Ascending aorta (tissue), 2 donors: ENCODE measurements at places on chromosomes 5 and 9. TPM values are rescaled to one million over a fixed set of nuclear protein-coding genes. Genes with fewer than 3 reads are reported as not detected.
A peak's percentile ranks its signal among the peaks of the same experiment; 100 is the strongest.

Gene SLC6A18
- total RNA-seq: not detected

DNA sequence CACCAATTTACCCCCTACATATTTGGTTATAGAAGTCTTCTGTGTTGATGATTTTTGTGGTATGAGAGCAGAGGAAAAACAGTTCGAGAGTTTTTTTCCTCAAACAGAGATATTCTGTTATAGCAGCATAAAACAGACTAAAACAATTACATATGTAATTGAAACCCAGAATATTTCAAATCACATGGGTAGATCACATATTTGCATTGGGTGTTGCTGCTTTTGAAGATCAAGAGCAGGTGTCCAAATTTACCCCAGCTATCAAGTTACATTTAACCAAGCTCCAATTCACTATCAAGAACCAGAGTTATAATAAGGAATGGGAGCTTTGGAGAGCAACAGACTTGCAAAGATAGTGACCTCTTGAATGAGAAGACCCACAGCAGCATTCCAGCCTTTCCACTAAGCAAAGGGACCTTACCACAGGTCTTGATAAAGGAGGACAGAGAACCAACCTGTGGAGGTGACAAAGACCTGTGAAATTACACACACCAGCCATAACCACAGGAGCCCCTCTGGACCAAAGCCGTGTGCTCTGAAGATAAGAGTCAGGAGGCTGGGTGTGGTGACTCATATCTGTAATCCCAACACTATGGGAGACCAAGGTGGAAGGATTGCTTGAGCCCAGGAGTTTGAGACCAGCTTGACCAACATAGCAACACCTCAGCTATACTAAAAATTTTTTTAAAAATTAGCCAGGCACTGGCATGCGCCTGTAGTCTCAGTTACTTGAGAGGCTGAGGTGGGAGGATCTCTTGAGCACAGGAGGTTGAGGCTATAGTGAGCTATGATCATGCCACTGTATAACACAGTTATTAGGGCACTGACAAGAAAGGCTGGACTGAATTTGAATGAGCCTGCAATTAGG is 4.0 kb upstream of the CCL28 start:
- DNase-seq: no peak
- no peak overlapping the region for H3K4me3 ChIP-seq
- no peaks in the 10 kb centered on the region for H3K4me1 ChIP-seq

DNA sequence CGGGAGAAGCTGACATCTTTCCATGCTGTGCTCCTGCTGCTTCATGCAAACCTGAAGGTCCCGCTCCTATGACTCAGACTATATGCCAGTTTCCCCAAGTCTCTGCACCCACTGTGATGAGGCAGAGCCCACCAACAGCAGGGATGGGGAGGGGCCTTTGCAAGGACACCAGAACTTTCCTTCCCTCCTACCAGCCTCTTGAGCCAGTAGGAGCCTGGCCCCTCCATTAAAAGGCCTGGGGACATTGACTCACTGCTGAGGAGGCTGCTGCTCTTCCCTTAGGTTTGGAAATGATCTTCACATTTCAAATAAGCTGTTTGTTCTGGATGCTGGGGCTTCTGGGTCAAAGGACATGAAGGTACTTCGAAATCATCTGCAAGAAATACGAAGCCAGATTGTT is 26.1 kb upstream of the CTSL start:
- no peak overlapping the region for H3K27ac ChIP-seq
- DNase-seq: no peak
- H3K4me1 ChIP-seq: no peaks in the 10 kb centered on the region
- no peaks in the 10 kb centered on the region for H3K36me3 ChIP-seq
- no peaks in the 10 kb centered on the region for H3K27me3 ChIP-seq

DNA sequence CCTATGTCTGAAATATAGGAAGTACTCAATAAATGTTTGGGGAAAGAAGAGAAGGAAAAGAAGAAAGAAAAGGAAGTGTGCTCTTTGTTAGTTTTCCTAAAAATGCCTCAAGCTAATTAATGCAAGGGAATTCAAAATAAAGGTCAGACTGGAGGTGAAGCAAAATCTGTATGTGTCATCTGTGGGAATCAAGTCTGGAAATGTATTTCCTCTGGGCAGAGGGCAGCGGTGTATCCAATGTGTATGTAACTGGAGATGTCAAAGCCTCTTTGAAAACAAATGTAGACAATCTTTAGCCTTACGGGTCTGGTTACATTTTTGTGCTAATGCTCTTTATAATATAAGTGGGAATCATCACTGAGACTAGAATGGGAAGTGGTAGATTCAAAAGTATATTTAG is 471.4 kb downstream of the MAN2A1 start:
- no peak overlapping the region for H3K4me3 ChIP-seq
- no peaks in the 10 kb centered on the region for H3K4me1 ChIP-seq
- no peak for DNase-seq
- H3K27me3 ChIP-seq: no peaks in the 10 kb centered on the region
- no peak overlapping the region for H3K27ac ChIP-seq
- no peaks in the 10 kb centered on the region for H3K36me3 ChIP-seq

DNA sequence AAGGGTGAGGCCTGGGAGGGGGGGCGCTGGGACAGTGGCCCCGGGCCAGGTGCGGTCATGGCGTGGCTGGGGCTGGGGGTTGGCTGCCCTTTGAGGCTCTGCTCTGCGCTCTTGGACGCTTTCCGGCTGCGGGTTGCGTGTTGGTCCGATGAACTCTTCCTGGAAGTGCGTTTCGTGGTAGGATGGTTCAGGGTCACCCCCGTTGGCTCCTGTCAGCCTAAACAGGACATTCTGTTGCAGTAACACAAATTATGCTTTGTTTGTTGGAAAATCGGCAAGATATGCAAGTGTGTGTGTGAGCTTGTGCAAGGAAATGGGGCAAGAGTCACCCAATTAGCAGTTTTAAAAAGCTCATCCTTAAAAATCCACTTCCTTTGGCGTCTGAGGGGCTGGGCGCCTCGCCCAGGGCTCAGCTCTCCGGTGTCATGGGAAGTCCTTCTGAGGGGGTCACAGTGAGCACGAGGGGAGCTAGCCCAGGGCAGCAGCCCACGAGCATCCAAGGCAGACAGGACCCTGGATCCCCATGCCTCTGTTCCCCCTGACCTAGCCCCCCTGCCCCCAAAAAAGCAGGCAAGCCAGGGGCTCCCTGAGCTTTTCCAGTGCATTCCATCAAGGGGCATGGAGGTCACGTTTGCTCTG is 22.2 kb upstream of the RNU6ATAC start:
- H3K4me3 ChIP-seq: no peak overlapping the region
- H3K27ac ChIP-seq: no peak overlapping the region
- no peaks in the 10 kb centered on the region for H3K36me3 ChIP-seq
- H3K27me3 ChIP-seq: no peaks in the 10 kb centered on the region
- DNase-seq: peak; percentile 54

DNA sequence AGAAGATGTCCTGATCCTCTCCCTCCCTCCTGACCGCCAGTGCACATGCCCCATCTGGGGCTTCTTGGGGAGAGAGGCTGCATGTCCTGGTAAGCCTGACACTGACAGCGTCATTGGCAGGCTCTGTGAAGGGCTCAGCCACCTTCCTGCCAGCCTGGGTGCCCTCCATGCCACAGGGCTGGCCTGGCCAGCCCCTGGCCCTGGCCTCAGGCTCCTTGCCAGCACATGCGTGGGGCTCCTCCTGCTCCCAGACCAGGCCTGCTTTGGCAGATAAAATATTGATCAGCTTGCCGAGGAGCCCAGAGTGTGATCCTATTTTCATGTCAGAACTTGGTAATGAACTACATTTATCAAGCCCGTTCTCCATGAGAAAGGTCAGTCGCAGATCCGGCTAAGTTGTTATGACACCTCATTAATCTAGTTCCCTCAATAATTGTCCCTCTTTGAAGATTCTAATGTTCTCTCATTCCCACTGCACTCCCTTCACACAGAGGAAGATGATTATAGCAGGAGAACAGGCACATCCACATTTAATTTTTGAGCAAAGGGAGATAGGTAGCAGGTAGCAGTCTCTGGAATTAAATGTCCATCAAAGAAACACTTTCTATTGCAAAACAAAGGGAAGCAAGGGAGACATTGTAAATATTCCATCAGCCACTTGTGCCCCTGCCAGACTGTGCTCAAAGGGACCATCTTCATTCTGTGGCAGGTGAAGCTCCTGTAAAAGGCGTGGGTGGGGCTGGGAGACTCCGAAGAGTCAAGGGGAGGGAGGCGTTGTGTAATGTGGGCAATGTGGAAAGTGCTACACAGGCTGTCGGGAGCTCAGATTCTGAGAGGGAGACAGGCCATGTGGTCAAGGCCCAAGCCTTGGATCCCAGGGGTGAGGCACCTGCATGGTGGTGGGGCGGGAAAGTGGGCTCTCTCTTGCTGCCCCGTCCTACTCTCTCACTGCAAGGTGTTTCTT is 272.0 kb downstream of the HSPA4 start:
- no peak overlapping the region for H3K4me3 ChIP-seq
- DNase-seq: no peak
- H3K4me1 ChIP-seq: no peaks in the 10 kb centered on the region
- no peaks in the 10 kb centered on the region for H3K36me3 ChIP-seq

DNA sequence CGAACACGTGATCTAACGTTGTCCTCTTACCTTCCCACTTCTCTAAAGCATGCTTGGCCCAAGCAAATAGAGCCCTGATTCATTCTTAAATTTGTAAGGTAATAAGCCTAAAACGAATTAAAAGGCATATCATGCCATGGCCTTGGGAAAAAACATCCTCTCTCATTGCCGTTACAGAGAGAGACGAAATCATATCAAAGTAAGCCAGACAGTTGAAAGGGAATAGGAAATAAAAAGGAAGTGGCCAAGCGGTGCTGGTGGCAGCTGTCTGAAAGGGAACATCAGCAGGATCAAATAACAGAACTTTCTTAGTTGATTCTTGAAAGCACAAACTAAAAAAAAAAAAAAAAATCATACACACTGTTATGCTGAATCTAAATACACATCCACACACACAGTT is 49.1 kb upstream of the CDH6 start:
- no peak for DNase-seq
- H3K27me3 ChIP-seq: no peaks in the 10 kb centered on the region
- H3K27ac ChIP-seq: no peak overlapping the region

DNA sequence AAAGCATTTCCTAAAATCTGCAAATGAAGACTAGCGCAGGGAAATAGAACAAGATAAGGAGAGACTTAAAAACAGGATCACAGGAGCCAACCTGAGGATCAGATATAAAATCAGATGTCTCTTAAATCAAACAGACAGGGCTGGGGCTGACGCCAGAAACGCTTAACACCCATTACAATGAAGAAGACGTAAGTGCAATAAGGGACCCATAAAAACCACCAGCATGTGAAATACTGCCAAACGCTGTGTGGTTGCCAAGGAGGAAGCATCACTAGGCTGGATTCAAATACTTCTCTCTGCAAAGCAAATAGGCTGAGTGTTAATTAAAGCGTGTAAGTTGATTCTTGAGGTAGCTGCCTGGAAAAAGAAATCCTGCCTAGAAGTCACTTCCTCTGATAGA is 74.4 kb upstream of the ATP10B start:
- no peak for DNase-seq
- no peaks in the 10 kb centered on the region for H3K4me1 ChIP-seq
- no peak overlapping the region for H3K4me3 ChIP-seq
- H3K27ac ChIP-seq: no peak overlapping the region

GRCh38 chr9:6007058-6007769 is 8.2 kb downstream of the RANBP6 start:
- no peaks in the 10 kb centered on the region for H3K4me1 ChIP-seq
- H3K36me3 ChIP-seq: no peaks in the 10 kb centered on the region
- peak; percentile 76 for DNase-seq
- no peaks in the 10 kb centered on the region for H3K27me3 ChIP-seq
- peak overlapping the region; percentile 85 for H3K4me3 ChIP-seq

DNA sequence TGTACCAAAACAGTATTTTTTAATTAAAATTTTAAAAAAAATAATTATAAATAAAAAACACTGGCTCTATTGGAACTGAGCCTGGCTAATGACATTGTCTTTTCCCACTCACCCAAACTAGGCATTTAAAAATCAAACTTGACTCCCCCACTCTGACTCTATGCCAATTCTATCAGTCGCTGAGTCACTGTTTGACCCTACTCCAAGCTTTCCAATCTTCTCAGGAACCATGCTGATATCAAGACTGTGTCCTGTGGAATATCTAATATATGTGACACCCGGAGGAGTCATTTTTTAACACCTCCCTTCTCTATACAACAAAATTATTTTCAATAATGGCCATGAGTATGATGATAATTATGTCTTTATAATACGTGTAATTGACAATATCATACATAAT is 171.6 kb upstream of the RASEF start:
- no peaks in the 10 kb centered on the region for H3K27me3 ChIP-seq
- H3K4me3 ChIP-seq: no peak overlapping the region
- H3K27ac ChIP-seq: no peak overlapping the region
- no peaks in the 10 kb centered on the region for H3K4me1 ChIP-seq
- H3K36me3 ChIP-seq: no peaks in the 10 kb centered on the region

DNA sequence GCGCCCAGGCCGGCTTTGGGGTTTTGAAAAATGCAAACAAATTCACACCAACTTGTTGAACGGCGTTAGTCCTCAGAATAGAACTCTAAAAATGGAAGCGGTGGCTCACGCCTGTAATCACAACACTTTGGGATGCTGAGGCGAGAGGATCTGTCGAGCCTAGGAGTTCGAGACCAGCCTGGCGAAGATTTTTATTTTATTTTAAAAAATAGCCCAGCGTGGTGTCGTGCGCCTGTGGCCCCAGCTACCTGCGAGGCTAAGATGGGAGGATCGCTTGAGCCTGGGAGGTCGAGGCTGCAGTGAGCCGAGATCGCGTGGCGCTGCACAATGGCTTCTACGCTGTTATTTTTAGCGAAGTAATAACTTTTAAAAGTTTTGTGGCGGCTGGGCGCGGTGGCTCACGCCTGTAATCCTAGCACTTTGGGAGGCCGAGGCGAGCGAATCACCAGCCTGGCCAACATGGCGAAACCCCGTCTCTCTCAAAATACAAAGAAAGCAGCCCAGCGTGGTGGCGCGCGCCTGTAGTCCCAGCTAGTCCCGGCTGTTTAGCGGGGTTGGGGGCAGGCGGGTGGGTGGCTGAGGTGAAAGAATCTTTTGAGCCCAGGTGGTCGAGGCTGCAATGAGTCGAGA is 694 bp upstream of the PLIN2 start:
- H3K4me1 ChIP-seq: peaks cover 11% of the 10 kb centered on the region
- H3K27ac ChIP-seq: peak overlapping the region; percentile 96
- peak overlapping the region; percentile 79 for H3K4me3 ChIP-seq
- no peaks in the 10 kb centered on the region for H3K27me3 ChIP-seq
- no peak for DNase-seq

DNA sequence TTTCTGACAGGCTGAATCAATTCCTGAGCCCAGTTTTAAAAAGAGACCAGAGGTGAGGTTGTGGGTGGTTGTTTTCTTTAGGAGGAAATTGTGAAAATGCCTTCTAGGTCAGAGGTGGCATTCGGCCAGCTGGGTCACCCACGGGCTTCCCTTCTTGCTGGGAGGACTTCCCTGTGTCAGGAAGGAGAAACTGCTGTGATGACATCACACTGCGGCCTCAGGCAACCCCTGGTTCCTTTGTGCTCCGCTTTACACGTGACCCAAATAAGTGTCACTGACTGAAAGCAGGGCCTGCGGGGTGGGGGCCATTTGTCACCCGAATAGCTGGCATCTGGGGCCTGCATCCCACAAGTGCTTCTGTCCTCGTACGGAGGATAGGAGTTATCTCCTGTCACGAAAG is 39.7 kb downstream of the FABP6 start:
- no peak overlapping the region for H3K27ac ChIP-seq
- H3K27me3 ChIP-seq: no peaks in the 10 kb centered on the region
- peak; percentile 70 for DNase-seq
- H3K4me1 ChIP-seq: no peaks in the 10 kb centered on the region
